T-cell (primary cell): ENCODE measurements at places on chromosomes 11 and 22.

GRCh38 chr11:104534278-104534677 is 364.0 kb downstream of the CASP12 start:
- no peak for DNase-seq

GRCh38 chr22:39556970-39557841 is 13.3 kb upstream of the CACNA1I start:
- DNase-seq, result peak; percentile 29

DNA sequence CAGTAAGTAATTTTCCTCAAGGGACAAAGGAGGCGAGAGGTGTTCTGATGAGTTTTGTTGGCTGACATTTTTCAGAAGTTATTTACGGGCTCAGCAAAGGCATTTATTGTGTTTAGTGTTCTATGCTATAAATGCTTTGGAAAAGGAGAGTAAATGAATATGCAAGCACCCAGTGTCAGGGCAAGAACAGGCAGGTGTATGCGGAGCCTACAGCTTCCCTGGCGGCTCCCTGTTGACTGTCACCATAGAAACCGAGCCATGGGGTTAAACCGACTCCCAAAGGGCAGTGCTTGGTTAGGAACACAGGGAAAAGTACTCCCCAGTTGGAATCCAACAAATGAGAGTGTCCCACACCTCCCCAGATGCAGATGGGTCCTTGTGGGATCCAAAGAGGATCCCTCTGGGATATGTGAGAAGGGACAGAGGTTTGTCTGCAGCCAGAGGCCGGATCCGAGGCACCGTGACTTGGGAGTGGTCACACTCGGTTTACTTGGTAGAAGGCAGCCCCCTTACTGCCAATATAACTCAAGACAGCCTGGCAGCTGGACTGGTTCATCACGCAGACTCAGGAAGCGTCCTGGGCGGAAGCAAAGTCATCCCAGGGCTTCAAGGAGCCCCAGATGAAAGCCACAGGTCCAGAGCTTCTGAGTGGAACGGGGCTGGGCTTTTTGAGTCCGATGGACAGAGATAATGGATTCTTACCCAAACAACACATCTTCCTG is 329.7 kb downstream of the CTTN start:
- no peak for DNase-seq

DNA sequence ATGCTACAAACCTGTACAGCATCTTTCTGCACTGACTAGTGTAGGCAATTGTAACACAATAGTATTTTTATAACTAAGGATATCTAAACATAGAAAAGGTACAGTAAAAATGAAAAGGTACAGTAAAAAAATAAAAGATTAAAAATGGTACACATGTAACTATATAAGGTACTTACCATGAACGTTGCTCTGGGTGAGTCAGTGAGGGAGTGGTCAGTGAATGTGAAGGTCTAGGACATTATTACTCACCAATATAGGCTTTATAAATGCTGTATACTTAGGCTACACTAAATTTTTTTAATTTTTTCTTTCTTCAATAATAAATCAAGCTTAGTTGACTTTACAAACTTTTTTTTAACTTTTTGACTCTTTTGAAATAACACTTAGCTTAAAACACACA is 59.9 kb downstream of the EIF3M start:
- no peak for DNase-seq

GRCh38 chr11:72070491-72070890 is 9.9 kb downstream of the NUMA1 start:
- no peak for DNase-seq

- DNase-seq, result no peak
Measured at GRCh38 chr11:75024068-75024449, 35.3 kb downstream of the NEU3 start.

DNA sequence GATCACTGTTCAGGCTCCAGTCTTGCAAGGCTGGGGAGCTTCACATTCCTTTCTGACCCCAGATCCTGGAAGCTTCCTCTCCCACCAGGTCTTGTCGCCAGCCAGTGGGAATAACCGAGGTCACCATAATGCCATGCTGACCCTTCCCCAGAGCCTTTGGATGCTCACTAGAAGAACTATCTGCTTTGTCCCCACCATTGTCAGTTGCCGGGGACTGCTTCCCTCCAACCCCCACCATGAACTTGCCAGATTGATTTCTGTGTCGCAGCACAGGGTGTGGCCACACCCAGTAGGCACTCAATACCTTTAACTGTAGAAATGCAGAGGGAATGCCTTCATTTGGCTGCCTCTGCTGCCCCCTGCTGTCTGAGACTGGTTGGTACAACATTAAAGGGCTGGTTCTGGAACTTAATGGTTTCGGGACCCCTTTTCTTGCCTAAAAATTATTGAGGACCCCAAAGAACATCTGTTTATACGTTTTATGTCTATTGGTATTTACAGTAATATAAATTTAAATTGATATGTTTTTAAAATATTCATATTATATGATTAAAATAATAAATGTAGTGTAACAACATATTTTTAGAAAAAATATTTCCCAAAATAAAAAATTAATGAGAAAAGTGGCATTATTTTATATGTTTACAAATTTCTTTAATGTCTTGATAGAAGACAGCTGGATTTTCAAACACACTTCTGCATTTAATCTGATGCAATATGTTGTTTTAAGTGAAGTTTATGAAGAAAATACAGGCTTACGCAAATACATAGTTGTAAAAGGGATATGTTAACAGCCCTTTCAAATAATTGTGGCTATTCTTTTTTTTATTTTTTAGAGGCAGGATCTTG is 6.7 kb upstream of the GDPD5 start:
- DNase-seq, result peak; percentile 76

DNA sequence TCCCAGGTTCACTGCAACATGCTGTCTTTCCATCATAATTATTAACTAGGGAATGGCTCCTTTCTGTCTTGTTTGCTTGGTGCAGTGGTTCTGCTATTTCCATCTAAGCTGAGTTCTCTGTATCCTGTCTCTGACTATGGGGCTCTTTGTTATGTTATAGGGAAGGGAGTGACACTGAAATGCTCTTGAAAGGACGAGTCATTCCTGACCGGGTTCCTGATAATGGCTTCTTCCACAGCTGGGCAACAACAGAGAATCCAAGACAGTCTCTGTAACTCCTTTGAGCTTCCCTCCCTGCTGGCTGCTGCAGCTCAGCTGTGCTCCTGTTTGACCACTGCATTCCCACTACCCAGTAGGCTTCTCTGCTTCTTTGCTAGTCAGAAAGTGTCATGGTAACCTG is 24.1 kb downstream of the OR2AT4 start:
- no peak for DNase-seq

- no peak for DNase-seq
Measured at GRCh38 chr11:98090861-98091505, 929.8 kb upstream of the CNTN5 start.

DNA sequence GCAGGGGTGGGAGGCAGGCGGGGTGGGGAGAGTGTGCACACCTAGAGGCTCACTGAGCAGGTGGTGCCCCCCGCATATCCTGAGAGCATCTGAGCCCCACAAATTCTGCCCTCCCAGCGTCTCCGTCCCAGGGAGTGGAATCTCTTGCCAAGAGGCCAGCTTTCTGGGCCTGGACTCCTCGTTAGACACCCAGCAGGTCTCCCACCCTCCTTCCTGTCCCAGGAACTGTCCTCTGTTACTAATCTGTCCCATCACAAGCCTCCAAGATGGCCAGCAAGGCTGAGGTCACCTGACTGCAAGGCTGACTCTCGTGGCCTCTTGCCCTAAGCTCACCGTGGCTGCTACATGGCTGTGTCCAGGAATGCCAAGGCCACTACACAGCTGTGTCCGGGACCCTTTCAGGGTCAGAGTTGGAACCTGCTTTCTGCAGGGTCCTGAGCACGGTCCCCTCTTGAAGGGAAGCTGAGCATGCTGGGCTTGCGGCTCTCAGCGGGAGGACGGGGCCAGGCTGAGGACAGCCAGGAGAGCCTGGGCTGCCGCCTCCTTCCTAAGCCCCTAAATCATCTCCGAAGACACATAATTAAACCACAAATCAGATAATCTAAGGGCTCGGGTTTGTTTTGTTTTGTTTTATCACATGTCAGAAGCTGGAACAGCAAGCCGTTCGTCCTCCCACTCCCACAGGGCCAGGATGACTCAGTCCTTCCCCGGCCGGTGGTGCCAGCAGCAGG is 1327.3 kb downstream of the TBC1D22A start:
- no peak for DNase-seq

DNA sequence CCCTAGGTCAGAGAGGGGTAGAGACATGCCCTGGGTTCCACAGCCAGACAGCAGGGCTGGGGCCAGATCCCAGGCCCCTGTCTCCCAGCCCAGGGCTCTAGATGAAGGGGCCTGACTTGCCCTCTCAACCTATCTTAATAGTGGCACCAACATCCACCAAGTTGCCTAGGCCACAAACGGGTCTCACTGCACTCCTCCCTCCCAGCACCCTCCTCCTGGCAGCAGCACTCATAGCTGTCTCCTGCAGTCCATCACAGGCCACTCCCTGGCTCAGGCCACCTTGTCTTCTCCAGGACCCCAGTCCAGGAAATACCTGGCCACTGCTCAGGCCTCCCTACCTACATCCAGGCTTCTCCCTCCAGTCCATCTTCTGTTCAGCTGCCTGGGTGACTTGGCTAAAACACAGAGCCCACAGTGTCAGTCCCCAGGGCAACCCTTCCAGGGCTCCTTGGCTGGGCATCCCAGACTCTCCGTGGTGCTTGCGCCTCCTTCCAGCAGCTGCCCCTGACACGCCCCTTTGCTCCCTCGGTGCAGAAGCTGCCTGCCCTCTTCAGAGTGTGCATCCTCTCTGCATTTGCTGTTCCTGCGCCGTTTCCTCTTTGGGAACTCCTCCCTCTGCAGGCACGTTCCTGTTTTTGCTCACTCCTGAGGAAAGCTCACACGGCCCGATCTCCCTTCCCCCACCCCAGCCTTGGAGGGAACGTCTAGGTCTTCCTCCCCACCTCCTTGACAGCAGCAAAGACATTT is 40.5 kb downstream of the LRRC32 start:
- DNase-seq, result no peak

GRCh38 chr11:108364159-108364558 is 103.2 kb downstream of the C11orf65 start:
- no peak for DNase-seq

DNA sequence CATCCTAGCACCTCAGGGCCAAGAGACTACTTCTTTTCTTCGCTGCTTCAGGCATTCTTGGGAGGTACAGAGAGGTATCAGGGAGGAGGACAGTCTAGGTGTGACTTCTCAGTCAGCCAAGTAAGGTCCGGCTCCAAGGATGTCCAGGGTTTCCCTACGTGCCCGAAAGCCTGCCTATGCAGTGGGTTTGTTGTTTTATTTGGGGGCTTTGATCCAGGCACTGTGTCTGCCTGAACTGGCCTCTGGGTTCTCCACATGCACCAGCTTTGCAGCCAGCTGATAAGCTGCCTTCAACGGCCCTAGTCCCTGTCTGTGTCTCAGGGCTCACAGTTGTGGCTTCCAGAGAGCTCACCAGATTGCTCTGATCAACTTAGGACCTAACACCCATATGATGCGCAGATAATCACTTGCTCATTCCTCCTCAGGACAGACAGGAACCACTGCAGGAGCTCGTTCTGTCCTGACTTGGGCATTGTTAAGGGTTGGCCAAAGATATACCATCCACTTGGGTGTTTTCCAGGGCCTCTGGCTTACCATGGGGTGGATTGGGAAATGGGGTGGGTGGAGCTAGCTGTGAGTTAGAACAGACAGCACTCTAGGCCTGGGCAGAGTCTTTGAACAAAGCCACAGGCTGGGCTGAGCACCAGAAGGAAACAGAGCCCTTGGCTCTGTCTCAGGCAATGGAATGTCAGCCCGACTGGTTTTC is 45.5 kb upstream of the CRYBB3 start:
- DNase-seq, result no peak
